Stimulated activated CD4-positive, alpha-beta T cell treated with anti-CD3 and anti-CD28 coated beads, Interleukin-2, amount 100 ng/mL, for 24 hours (primary cell): ENCODE measurements at places on chromosomes 6 and 20.

DNA sequence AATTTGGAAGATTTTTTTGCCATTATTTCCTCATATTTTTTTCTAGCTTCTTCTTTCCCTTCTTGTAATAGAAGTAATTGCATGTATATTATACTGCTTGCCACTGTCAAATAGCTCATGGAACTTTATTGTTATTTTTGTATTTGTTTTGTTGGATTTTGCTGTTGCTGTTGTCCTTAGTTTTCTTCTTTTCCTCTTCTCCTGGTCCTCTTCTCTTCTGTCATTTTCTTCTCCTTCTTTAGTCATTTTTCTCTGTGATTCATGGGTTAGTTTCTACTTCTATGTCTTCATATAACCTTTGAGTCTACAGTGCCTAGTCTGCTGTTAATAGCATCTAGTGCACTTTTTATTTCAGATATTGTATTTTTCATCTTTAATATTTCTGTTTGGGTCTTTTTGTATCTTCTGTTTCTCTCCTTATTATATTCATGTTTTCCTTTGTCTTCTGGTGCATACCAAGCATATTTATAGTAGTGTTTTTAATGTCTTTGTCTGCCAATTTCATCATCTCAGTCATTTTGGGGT, 226.2 kb downstream of the HIVEP2 start:
- no peak for DNase-seq

DNA sequence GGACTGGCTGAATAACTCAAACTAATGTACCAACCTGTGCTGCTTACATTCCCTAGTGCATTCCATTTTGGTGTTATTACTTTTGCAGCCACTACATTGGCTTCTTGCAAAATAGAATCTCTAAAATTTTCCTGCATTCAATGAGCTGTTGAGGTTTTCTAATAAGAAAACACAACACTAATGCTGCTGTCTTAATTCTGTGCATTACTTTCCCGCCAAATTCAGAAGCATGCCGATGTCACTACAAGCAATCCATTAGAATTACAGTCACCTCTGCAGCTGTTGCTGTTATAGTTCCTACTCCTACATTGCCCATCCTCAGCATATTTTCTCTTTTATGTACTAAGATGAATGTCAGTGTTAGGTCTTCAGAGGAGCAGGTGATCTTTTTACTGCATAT, 359.5 kb downstream of the HACE1 start:
- DNase-seq, result no peak

GRCh38 chr6:28982476-28983266, 22.4 kb downstream of the ZNF311 start:
- DNase-seq, result no peak

GRCh38 chr6:150617496-150618460, 18.1 kb downstream of the PLEKHG1 start:
- DNase-seq, result no peak

- no peak for DNase-seq
These were observed 153.2 kb downstream of the AIG1 start for GRCh38 chr6:143213859-143214376.

- DNase-seq, result no peak
These were observed 37.4 kb upstream of the AFDN start for GRCh38 chr6:167789358-167789757.

DNA sequence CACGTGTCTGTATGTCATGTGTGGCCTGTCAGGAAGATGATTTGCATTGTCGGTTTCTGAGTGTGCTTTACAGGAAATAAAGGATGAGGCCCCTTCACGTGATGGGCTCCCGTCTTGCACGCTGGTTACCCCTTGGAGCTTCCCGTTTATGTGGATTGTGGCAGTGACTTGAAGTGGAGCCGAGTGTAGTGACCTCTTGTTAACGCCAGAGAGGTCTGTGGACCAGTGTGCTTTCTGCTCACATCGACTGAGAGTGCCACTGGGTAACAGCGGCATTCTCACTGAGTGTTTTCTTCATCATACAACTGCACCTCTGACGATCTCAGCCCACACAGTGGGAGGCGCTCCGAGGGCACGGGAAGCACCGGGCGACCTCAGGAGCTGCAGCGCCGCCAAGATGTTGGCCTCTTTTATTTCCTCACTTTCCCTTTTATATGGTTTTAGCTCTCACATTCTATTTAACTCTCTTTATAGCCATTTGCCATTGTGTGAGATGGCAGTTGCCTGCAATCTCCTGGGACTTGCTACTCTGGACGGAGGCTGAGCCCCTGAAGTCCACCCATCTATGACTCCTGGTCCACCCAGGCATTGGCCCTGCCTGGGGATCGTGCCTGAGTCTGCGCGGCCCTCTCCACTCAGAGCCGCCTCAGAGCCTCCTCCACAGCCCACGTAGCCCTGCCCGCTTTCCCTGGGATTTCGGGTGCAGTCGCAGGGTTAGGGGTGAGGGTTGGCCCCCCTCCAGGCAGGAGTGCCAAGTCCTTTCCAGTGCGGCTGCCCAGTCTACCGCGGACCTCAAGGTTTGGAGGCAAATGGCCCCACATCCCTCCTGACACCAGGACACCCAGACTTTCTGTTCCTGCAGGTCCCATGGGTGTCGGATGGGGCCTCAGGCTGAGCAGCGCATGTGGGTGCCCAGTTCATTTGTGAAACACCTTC, 238.9 kb downstream of the ERMARD start:
- peak; percentile 54 for DNase-seq
